ENCODE measurements at places on chromosomes 6 and 20.

GRCh38 chr20:5160882-5161281, 34.1 kb downstream of the CDS2 start:
- no peak for DNase-seq

GRCh38 chr6:54827010-54827409, 19.6 kb upstream of the FAM83B start:
- no peak for DNase-seq

DNA sequence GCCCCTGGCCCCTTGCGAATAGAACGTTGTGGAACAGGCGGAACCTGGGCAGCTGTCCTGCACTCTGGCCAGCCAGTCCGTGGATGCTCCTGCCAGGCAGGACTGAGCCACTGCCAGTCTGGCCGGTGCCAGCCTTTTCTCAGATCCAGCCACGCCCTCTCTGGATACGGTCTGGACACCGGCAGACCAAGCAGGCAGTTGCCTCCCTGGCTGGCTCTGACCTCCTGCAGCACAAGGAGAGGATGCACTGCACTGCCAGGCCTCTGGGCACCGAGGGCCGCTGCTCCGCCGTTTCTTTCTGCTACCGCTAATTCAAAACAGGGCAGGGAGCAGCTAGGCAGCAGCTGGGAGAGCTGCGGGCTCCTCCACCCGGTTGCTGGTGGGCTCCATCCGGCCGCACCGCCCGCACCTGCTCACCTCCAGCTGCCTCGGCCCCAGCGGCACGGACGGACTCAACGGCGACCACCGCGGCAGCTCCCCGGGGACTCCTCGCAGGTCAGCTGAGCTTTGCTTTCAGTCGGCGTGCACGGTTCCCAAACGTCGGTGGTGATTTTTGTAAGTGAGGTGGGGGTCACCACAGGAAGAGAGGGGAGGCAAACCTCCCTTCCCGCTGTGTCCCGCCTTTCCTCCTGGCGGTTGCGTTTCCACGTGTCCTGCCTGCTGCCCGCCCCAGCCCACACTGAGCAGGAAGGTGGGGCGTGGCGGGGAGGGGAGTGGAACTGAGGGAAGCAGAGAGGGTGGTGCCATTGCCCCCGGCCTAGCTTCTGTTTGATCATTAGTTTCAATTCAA, 30.3 kb upstream of the AFDN start:
- DNase-seq: no peak

DNA sequence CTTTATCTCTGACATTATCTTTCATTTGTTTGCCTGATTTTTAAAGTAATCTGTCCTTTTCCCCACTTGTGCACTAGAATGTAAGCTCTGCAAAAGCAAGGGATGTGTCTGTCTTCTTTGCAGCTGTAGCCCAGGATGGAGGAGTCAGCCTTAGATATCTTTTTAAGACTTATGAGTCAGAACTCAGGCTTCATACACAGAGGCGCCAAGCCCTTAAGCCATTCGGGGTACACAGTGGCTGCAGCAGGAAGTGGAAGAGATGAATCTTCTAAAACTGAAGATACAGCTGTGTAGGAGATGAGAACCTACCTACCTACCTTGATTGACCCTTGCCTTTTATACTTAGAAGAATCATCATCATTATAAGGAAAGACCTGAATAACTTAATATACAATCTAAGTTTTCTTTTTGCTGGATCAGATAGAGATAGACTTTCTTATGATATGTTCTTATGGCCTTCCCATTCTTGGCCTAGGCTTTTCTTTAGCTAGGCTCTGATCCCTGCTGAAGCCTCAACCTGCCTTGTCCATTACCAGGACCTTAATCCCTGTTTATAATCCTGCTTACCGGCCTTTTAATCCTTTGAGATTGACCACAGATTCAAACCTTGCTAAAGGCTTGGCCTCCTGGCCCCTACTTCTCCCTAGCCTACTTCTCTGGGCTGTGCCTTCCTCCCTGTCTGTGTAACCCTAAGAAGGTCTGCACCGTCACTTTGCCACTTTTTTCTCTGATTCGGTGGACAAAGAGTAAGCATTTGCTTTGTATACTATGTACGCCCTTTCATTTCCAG, 304.5 kb downstream of the PRL start:
- peak; percentile 19 for DNase-seq

DNA sequence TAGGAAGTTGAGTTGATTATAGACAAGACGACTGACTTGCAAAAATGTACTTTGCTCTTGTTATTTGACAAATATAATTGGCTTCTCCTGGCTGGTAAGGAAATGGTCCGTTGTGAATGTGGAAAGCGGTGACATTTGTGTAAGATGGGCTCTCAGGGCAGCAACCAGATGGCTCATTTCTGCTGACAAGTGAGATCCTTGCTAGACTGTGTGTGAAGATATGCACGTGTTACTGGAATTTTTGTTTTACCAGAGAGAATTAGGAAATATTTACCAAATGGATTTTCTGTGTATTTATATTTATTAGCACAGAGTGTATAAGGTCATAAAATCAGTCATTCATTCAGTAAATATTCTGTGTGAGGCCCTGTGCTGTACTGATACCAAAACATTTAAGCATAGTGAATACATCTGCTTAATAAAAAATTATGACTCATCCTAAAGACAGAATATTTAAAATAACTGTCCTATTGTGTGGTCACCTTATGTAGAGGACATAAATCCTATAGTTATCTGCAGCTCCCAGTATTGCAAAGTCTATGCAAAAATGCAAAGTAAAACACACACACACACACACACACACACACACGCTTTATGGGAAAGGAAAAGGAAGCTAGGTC, 109.9 kb upstream of the ASF1A start:
- DNase-seq: no peak

All from stimulated activated CD4-positive, alpha-beta T cell treated with anti-CD3 and anti-CD28 coated beads, Interleukin-1b, Interleukin-23, amount 100 ng/mL, for 48 hours (primary cell).